Fibroblast of pulmonary artery (primary cell): ENCODE measurements at places on chromosomes 12 and 14.

- no peak for DNase-seq
These were observed 45.4 kb downstream of the A2ML1 start for GRCh38 chr12:8867786-8868185.

GRCh38 chr14:60819575-60819974 is 85.0 kb downstream of the MNAT1 start:
- DNase-seq, result no peak

GRCh38 chr12:126156806-126157574 is 1091.8 kb downstream of the AACS start:
- no peak for DNase-seq

GRCh38 chr12:68310370-68310769 is 21.8 kb downstream of the MDM1 start:
- DNase-seq, result peak; percentile 73

GRCh38 chr12:17020765-17021164 is 414.8 kb upstream of the LMO3 start:
- no peak for DNase-seq

GRCh38 chr12:30796313-30796780 is 41.6 kb upstream of the CAPRIN2 start:
- DNase-seq, result peak; percentile 66

- no peak for DNase-seq
These were observed 382.3 kb downstream of the ATP23 start for GRCh38 chr12:58323676-58324075.

DNA sequence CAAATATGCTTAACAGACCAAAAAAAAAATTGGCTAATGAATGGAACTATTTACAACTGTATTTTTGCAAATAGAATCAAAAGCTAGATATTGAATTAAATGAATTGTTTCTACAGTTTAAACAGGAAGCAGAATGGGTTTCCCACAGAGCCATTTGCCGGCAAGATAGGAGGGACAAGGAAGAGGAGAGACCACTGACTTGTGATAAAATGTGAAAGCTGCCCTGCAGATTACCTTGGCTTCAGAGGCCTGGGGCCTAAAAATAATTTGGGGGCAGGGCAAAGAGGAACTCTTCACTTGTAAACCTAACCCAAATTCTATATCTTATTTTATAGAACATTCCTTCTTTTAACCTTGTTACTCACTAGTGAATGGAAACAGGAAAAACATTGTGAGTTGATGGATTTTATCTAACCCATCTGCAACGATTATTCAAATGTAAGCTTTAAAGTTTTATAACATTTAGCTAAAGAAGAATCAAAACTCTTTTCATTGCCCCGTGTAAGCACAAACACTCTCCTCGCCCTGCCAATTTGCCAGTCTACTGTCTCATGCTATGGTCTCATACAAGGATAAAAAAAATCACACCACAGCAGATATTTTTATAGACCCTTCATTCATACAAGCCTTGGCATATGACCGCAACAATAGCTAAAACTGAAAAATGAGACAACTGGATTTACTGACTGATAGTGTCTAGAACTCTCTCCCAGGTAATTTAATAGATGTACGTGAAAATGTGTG is 49.5 kb upstream of the MDM1 start:
- DNase-seq, result no peak

GRCh38 chr12:76341436-76342030 is 6.7 kb downstream of the BBS10 start:
- peak; percentile 41 for DNase-seq

DNA sequence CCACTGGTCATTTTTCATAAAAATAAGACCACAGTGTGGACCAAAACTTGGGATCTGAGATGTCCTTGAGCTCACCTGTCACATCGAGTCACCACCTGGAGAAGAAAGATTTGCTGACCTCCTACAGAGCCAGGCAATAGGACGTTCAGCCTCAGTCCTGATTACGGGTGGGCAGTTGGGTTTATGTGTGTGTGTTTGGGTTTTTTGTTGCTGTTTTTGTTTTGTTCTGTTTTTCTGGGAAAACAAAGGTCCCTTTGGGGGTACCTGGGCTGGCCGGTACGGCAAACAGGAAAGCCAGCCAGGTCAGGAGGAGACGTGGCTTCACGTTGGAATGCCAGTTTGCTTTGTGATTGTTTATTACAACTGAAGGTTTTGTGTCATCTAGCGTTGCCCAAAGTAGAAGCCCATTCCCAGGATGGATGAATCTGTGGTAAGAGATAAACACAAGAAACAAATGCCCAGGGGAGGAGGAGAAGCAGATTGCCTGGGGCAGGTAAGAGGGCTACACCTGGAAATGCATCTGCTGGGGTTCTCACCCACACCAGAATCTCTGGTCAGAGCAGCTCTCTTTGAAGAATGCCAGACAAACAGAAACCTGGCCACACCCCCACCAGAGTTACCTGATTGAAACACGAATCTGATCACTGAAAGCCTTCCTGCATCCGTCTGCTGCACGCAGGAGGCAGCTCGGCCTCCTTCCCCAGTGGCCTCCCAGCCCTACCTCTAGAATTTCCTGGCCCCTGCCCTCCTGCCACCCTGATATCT is 100.1 kb upstream of the DIO3 start:
- DNase-seq, result no peak

GRCh38 chr14:94680862-94681288 is 68.7 kb downstream of the SERPINA3 start:
- DNase-seq, result no peak

GRCh38 chr12:130280742-130281141 is 56.9 kb upstream of the PIWIL1 start:
- no peak for DNase-seq

GRCh38 chr12:58405363-58405762 is 464.0 kb downstream of the ATP23 start:
- DNase-seq, result no peak

DNA sequence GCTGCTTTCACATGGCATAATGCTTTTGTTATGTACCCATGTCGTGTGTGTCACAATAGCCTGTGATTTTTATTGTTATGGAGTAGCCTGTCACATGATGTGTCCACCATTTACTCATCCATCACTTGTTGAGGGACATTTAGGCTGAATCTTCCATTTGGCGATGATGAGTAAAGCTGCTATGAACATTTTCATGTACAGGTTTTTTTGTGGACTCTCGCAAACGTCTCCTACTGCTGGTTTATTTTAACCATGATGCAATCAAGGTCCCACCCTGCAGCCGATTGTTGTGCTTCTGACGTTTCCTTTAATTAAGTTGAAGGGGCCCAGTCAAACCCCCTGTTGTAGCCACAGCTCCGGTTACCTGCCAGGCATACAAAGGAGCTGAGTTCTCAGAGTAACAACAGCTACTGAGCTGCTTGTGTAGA is 63.2 kb downstream of the ZNF664 start:
- no peak for DNase-seq

DNA sequence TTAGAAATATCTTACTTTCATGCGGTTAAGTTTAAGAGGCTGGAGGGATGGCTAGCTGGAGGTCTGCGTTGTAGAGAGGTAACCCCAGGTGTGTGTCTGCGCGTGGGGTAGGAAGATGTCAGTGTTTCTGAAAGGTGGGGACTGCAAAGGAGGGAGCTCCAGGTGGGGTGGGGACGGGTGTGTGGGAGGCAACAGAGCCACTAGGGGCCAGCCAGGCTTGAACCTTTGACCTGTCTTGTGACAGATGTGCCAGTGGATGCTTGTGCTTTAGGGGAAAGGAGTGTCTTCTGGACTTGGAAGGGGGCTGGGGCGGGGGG is 841 bp downstream of the GLI1 start:
- DNase-seq, result no peak

DNA sequence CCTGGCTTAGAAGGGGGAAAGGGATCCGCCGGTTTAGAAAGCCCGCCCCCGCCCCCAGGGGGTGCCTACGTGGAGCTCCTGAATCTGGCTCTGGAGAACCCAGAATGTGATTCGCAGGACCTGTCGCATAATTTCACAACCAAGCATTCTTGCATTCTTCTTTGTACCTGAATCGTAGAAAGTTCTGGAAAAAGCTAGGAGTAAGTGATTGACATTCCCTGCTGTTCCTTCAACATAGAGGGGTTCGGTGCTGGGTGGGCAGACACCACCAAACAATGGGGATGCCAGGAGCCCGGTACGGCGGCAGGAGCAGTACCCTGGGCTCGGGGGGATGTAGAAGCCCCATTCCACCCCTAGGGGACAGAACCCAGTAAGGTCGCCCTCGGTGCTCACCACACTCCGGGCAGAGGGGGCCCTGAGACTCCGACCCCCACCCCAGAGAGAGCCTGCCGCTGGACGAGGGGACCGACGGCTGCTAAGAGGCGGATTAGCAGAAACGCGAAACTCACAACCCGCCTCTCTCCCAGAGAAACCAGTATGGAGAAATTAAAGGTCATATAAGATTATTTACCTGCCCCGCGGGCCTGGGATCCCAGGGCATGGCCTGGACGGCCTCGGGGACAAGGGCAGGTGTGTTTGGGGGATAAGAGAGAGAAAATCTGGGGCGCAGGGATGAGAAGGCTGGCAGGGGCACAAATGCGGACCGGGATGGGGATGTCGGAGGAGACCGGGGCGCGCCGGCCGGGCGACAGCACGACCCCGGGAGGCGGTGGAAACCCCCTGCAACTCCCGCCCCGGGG is 520 bp downstream of the CSRP2 start:
- peak; percentile 18 for DNase-seq
